ENCODE measurements at places on chromosomes 4 and X.
A peak's percentile ranks its signal among the peaks of the same experiment; 100 is the strongest.

GRCh38 chrX:14832586-14832985 is 40.3 kb downstream of the FANCB start:
- DNase-seq, result no peak

GRCh38 chrX:16658284-16658683 is 8.3 kb downstream of the S100G start:
- no peak for DNase-seq

GRCh38 chr4:8830611-8831200 is 40.9 kb downstream of the HMX1 start:
- no peak for DNase-seq

GRCh38 chrX:122464341-122464740 is 719.7 kb upstream of the GRIA3 start:
- no peak for DNase-seq

DNA sequence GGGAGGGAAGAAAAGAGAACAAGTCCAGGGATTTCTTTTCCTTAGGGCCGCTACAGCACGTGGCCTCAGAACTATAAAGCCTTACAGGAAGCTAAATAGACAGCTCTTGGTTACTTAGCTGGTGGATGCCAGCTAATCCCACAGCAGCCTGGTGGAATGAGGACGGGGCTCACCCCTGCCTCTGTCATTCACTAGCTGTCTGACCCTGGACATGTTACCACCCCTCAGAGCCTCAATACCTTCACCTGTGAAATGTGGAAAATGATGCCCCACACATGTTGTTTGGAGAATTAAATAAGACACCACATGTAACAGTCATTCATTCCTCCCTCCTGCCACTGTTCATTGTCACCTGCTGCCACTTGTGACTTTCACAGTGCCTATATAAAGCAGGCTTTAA is 15.7 kb downstream of the CCKAR start:
- no peak for DNase-seq

GRCh38 chr4:88008122-88008742 is 797 bp downstream of the PKD2 start:
- DNase-seq, result no peak

DNA sequence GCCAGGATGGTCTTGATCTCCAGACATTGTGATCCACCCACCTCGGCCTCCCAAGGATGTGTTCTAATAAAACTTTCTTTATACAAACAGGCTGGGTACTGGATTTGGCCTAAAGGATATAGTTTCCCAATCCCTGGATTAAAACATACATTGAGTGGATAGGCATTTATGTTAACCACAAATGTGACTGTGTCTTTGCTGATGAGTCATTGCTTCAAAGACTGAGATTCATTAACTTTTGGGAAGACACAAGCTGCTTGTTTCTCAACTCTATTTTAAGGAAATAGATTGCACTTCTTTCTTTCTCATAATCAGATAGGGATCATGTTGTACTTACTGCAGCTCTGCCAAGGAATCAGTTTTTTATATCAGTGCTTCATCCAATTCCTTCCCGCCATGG is 131.3 kb upstream of the AGA start:
- peak; percentile 44 for DNase-seq

GRCh38 chr4:180741703-180742102 is 1501.5 kb upstream of the TENM3 start:
- DNase-seq, result no peak

- DNase-seq, result no peak
Observed at GRCh38 chr4:135434936-135435335, 1233.3 kb upstream of the PABPC4L start.

DNA sequence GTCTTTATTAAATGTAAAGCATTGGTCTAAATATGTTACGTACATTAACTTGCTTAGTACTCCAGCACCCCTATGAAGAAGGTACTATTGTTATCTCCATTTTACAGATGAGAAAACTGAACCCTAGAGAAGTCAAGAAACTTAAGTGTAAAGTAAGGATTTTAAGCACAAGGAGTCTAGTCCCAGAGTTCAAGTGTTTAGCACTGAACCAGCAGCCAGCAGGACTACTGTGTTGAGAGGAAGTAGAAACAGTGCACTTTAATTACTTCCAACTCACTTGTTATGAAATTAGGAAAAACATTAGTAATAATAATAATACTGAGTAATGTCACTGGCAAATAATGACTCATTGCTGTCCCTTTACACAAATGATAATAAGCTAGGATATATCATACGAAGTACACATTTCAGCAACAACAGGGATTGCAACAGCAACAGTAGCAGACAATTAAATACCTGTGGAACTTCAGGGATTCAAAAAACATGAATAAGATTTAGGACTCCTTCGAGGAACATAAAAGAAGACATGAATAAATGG is 548.1 kb upstream of the HS3ST1 start:
- no peak for DNase-seq

DNA sequence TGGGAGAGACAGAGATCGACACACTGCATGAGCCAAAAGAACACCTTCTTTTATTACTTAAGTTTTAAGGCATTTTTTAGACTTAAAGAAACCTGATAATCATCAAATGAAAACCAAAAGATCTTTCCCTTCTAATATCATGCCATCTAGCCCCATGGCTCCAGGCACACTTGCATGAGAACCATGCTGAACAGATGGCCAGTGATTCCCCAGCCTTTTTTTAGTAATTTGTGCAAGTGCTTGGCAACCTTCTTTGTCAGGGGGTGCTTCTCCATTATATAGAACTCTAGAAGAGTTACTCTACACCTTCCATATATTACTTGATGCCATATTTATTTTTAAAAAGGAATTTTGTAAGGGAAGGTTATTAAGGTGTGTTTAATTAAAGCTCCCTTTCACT is 182.2 kb upstream of the TEX13C start:
- DNase-seq, result no peak

DNA sequence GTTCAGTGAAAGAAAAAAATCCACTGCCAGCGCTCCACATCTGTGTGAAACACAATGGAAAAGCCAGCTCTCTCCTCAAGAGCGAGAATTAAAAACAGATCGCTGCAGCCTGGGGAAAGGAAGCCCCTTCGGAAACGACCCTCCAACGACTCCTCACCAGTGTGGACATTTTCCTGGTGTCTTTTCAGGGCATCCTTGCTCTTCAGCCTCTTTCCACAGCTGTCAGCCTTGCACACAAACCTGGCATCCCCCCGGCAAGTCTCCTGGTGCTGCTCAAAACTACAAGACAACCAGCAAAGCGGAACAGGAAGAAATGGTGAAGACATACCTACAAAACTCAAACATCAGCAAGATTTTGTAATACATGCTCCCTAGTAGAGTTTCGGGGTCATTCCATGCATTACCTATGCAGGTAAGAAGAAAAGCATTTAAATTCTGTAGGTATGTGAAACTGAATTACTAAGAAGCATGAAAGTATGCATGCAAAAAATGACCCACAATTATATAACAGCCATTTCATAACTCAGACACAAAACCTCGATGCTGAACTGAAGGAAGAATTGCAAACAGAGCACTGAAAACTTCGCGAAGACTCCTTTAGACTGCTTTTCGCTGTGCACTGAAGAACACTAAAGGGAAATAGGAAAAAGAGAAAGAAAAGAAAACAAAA is 106.1 kb downstream of the PRDM5 start:
- DNase-seq, result no peak

- no peak for DNase-seq
Observed at GRCh38 chr4:98987720-98988119, 7.8 kb upstream of the METAP1 start.

DNA sequence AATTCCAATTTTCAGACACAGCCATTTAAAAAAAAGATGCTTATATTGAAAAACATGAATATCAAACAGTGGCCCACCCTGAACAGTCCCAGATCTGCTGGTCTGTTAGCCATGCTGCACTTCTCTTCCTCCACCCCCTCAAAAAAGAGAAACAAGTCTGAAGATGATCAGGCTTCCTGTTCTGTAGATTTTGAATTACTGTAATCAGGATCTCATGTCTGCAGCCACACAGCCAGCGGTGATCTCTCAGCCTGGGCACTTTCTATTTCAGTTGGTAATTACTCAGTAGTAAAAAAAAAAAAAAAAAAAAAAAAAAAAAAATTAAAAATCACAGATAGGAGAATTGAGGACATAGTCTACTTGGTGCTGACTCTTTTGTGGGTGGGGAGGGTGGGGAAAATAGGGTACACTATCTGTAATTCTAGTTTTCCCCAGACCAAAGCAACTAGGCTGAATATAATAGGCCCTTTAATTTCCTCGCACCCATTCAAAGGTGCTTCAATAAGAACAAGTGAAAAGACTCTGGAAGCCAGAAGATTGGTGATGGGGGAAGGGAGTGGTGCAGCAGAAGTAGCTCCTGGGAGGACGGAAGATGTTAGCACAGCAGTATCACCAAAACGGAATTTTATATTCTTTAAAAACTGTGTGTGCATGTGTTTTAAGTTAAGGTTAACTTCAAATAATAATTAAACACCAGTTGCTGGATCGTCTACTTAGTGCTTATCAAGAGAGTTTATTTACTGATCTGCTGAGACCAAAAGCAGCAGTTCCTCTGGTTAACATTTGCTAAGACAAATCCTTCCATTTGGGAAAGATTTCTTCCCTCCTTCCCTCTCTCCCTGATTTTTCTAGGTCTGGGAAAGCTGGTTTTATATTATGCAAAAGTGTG is 47.0 kb downstream of the SPRY1 start:
- no peak for DNase-seq

DNA sequence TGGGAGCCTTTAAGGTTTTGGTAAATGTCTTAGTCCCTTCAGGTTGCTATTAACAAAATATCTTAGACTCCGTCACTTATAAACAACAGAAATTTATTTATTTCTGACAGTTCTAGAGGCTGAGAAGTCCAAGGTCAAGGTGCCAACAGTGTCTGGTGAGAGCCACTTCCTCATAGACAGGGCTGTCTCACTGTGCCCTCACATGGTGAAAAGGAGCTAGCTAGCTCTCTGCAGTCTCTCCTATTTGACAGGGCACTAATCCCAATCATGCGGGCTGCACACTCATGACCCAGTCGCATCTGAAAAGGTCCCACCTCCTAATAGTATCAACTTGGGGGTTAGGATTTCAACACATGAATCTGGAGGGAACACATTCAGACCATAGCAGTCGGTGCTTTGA is 63.4 kb upstream of the KLF3 start:
- DNase-seq, result no peak

DNA sequence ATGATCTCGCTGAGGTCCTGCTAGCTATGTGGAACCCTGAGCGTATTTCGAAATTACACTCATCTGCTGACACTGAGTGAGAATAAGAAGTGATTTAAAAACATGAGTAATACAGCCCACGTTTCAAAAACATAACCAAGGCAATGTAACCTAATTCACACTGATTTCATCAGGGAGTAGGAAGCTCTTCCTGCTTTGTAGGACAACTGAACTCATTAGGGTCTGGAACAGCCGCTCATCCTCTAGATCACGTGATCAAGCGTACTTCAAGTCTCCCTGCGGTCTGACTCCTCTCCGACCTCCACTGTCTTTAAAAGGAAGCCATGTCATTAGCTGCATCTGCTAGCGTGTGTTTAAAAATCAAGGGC is 138.0 kb downstream of the NSUN7 start:
- DNase-seq, result no peak

DNA sequence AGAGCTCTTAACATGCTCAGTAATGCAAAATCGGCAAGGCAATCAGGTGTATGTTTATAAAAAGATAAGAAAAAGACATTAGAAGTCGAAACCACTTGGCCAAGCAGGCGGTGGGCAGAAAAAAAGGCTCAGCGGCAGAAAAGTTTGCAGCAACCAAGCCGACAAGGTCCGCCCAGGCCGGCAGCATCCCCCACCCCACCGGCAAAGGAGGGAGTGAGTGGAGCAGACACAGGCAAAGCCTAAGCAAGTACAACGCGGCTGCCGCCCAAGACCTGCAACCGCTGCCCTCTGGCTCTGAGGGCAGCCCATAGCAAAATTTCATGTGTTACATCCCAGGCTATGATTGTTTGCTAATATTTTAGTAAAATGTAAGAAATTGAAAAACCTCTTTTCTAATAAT is 125.4 kb upstream of the ZCCHC13 start:
- DNase-seq, result no peak

GRCh38 chr4:4427121-4427870 is 40.4 kb downstream of the NSG1 start:
- DNase-seq, result peak; percentile 47

DNA sequence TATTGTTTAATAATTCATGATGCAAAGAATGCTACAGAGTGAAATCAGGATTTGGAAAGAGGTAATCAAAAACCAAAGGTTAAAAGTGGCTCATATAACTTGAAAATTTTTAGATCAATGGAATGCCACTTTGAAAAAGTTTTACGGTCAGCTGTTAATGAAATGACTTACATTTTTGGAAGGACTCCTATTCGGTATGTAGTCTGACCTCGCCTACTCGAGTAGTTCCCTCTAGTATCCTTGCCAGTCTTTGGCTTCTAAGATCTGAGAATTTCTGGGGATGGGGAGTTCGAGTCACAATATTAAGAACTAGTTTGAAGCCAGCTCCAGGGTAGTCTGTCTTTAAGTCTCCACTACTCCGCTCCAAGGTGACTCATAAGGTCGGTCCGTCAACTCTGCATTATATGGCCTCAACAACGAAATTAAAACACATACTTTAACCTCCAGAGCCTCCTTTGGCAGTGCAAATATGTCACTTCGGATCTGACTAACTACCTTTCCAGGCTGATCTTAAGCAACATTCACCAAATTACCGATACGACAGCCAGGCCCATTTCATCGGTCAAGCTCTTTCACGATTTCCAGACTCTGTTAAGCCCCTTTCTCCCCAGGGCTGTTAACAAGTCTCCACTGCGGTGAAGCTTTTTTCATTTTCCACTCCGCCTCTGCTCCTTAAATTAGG is 733 bp upstream of the NAA15 start:
- DNase-seq, result no peak

DNA sequence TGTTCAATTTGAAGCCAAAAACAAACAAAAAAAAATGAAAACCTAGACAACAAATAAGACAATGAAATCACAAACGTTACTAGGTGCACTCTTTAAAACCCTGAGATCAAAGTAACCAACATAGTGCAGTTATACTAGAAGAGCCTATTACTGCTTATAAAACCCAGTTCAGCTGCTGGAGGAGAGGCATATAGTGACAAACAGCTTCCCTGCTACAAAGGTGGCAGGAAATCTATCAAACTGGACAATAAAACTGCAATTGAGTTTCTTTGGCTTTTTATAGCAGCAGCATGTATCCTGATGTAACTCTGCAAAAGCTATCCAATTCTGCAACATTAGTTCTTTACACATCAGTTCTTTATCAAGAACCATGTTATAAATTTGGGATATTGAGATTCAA is 155.6 kb downstream of the LRBA start:
- DNase-seq, result no peak

Data from HCT116 (cell line).